Stimulated activated CD8-positive, alpha-beta memory T cell treated with anti-CD3 and anti-CD28 coated beads, Interleukin-4, amount 100 ng/mL, for 1 hour (primary cell): ENCODE measurements at places on chromosomes 1 and 21.

DNA sequence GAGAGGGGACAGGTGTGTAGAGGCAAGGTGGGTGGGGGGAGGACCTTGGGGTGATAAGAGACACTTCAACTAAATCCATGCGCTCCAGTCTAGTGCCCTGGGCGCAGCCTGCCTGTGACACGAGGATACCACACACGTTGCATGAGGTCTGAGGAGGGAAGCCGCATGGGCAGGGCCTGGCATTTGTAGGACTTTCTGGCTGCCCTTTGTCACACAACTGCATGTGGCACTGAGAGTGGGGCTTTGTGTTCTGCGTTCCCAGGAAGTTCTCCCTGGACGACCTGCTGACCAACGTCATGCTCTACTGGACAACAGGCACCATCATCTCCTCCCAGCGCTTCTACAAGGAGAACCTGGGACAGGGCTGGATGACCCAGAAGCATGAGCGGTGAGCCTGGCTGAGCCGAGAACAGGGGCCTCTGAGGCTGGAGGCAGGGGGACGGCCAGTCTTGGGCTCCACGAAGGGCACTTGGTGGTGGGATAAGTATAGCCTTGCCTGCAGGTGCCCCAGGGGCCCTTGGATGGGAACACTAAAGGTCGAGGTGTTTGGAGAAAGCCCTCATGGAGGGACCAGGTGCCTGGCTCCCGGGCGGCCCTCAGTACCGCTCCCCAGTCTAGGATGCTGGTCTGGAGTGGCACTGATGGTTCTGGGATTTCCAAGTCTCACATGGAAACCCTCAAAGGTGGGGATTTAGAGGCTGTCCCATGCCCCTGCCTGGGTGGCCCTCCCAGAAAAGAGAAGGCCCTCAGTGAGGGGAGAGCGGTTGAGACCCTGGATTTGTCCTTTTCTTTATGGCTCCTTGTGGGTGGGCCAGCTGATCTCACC lies 34.5 kb downstream of the EPHX1 start:
- DNase-seq, result no peak

GRCh38 chr1:232635778-232636356 lies 5.9 kb upstream of the SIPA1L2 start:
- DNase-seq, result no peak

- DNase-seq, result no peak
Observed at GRCh38 chr1:74824497-74825107, 91.7 kb downstream of the TYW3 start.

DNA sequence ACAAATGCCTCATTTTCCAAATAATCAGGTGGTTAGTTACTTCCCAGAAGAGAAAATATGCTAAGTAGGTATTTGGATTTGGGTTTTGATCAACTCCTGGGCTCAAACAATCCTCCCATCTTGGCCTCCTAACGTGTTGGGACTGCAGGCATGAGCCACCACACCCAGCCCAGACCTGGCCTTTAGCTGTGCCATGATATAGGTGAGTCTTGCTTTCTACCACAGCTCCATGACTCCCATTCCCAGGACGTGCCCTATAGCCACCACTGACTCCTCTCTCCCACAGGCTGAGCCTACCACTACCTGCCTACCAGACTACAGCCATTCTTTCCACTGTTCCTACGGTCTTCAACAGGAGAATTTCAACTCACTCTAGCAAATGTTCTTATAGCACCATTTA lies 1.8 kb upstream of the SLC1A7 start:
- DNase-seq, result no peak

- DNase-seq, result no peak
Observed at GRCh38 chr1:57489358-57490036, 65.6 kb upstream of the DAB1 start.

DNA sequence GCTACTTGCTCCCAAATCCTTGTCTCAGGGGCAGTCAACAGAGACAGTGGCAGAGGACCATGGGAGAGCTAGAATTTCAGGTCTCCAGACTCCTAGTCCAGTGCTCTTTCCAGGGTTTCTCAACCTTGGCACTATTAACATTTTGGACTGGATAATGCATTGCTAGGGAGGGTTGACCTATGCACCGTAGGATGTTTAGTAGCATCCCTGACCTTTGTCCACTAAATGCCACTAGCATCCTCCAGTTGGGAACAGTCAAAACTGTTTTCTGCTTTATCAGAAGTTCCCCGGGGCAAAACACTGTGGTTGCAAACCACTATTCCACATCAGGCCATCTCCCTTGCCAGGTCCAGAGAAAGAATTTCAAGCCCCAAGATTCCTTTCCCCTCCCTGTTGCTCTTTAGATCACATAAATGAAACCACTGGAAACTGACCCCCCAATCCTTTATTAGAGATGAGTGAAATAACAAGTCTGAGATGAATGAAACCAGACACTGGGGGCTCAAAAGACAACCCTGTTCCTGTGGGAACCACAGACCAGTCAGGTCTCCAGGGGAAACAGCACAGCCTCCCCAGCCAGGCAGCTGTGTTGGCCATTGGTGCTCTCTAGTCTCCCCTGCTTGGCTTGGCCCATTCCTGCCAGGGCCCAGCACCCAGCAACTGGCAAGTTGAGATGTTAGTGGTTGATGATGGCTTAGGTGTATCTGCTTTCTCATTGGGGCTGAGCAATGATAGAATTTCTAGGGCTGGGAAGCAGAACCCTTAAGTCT lies 3.8 kb upstream of the TCEA3 start:
- DNase-seq, result no peak

GRCh38 chr21:46065215-46065913 lies 32.5 kb upstream of the COL6A2 start:
- DNase-seq, result no peak
